Heart right ventricle (tissue), 16 donors: ENCODE measurements at places on chromosomes 4 and X.

- DNase-seq = no peak
Measured at GRCh38 chr4:6469144-6469543, 3.3 kb downstream of the PPP2R2C start.

DNA sequence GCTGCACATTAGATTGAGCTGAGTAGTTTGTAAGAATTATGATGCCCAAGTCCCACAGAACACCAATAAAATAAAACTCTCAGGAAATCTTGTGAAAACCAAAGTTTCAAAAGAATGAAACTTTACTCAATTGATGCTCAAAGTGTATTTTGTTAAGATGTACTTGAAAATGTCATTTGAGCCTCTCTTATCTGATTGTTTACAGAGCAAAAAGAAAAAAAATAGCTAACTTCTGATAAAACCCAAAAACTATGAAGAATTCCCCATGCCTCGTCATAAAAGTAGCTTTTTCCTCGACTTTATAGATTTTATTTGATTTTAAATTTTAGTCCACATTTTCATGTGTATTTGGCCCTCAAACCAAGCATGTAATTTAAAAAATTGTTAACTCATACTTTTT is 521.5 kb upstream of the FTHL17 start:
- DNase-seq = no peak

DNA sequence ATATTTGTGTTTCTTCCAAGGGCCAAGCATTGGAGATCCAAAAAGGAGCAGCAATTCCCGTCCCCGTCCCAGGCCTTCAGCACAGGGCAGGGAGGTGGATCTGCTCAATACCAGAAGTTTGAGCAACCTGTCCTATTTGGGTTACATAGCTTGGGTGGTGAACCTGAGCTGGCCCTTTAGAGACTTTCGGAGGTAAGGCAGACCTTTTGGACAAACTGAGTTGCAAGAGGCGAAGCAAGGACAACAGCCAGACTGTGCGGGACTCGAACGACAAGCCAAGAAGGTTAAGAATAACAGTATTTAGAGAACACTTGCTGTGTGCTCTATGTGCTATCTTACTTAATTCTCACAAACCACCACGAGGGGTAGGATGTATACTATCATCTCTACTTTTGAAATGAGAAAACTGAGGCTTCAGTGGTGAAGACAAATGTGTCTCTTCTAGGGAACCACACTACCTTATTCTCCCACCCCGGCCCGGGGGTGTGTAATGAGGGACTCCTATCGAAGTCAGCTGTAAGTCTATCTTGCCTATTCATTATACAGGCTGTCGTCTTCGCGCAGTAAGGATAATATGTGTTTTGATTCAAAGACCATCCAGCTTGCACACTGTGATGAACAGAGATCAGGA is 1.3 kb downstream of the NOP14 start:
- no peak for DNase-seq

DNA sequence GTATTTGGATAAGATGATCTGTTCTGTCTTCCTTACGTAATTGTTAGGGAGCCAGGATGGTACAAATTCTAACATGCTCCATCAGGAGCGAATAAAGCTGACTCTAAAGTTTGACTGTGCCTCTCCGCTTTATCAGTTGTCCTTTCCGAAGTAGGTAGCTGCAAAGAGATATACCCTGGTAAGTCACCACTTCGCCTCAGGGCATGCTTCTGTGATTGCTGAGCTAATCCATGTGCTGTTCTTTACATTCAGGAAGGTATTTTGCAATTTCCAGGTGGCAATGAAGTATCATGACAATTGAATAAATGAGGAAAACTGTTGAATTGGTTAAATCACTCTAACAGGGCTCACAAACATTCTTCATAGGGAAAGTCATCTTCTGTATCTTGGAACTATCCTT is 38.9 kb downstream of the KIT start:
- DNase-seq = no peak

DNA sequence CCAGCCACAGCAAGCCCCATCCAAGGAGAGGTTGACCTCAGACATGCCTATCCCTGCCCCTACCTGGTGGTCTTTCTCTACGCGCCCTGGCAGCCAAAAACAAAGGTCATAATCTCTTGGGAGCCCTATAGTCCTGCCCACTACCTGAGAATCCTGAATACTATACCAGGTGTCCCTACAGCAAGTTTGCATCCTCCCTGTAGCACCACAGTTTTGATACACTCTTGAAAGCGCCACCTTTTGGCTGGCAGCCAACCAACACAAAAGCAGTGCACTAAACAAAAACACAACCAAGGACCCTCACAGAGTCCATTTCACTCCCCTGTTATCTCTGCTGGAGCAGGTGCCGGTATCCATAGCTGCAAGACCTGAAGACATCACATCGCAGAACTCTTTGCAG is 523.8 kb upstream of the CPEB2 start:
- no peak for DNase-seq

GRCh38 chr4:98659741-98660462 is 1.5 kb upstream of the TSPAN5 start:
- no peak for DNase-seq

- DNase-seq = no peak
Measured at GRCh38 chrX:9909254-9909653, 57.9 kb upstream of the CLDN34 start.

GRCh38 chr4:40515398-40516293 is 114.0 kb downstream of the RBM47 start:
- no peak for DNase-seq

DNA sequence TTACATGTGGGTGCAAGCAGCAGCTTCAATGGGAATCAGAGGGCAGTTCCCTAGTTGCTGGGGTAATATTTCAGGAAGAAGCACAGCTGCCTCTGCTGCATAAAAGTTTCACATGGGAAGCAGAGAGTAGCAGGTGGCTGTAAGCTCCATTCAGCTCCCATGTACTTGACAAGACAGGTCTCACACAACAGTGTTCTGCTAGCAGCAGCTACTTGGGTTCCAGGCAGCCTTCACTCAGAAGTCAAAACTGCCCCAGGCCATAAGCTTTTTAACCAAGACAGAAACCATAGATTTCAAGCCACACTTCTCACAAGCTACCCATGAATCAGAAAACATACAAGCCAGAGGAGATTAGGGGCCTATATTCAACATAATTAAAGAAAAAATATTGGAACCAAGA is 41.4 kb upstream of the SPIN2A start:
- no peak for DNase-seq

GRCh38 chrX:121579016-121579760 is 531.8 kb downstream of the GLUD2 start:
- peak; percentile 13 for DNase-seq
